BE2C (cell line): ENCODE measurements at places on chromosomes 2 and 18.

DNA sequence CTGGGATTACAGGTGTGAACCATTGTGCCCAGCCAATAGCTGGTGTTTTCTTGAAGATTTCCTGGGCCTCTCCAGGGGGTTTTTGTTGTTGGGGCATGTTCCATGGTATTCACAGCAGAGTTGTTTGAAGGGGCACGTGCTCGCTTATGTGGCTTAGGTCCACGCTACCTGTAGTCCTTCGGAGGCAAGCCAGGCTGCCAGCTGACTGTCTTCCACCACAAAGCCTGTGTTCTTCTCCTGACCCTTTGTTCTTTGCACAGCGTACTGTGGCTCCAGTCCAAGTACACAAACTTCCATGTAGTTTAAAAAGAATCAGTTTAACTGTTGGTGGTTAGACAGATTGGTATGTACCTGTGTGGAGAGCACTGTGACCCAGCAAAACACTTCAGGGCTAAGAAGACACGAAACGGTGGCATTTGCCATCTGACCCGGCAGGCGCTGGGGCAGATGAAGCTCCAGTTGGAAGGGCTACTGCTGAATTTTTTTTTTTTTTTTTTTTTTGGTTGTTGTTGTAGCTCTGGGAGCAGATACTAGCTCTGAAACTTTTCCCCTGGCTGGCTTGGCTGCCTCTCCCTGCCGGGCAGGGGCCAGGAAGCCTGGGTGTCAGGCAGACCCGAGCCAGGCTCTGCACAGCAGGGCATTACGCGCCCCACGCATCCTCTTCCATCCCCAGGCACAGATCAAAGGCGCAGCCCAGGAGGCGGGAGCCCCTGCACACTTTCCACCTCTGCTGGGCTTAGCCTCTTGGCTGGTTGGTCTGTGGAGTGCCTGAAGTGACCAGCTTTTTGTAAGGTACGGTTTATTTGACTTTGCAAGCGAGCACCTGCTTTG is 5.7 kb downstream of the GREB1 start:
- DNase-seq, result peak; percentile 42

DNA sequence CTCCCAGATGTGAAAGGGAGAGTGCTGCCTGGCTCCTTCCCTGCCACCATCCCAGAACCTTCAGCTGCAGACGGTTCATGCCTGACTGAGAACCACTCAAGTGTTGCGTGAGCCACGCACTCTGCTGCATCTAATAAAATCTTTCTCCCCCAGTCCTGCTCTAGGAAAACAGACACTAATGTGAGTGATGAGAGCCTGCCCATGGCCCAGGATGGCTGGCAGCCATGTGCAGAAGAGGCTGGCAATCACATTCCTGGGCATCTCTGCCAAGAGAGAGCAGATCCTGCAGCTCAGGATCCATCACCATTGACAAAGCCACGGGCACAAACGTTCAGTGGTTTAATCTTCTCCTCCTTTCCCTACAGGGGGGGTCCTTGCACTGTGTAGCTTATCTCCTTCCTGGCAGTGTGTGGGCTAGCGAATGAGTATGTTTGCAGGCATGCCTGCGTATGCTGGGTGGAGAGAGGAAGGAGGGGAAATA is 477.5 kb downstream of the SLC4A3 start:
- DNase-seq, result no peak

DNA sequence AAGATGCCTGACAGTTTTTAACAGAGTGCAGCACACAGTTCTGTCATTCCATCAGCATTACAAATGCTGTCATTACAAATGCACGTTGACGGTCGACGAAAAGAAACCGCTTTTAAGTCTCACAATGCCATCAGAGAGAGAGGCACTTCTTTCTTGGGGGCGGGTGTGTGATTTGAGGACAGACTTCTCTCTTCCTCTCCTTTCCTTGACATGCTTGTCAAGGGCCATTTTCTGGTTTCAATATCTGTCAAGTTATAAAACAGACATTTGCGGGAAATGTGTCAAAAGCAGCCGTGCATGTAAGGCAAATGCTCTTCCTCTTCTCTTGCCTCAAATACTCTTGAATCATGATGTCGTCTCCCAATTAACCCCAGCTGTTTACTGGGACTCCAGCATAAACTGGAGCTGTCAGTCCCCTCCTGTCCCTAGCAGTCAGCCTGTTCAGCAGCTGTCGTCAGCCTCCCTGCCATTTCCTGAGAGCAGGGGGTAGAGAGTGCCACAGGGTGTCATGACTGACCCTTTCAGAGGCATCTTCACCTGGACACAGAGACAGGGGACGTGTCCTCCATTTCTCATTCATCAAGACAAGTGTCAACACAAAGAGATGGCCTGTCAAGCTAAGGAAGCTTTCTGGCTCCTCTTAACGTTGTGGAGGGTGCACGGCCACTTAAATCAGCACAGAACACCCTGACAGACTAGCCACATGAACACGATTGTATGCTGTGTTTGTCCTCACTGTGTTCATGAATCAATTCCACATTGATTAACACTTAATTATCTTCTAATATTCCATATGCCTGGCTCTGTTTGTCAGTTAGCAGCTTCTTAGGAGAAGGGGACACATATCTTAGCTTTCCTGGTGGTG is 305.4 kb upstream of the RAB6C start:
- DNase-seq, result no peak

DNA sequence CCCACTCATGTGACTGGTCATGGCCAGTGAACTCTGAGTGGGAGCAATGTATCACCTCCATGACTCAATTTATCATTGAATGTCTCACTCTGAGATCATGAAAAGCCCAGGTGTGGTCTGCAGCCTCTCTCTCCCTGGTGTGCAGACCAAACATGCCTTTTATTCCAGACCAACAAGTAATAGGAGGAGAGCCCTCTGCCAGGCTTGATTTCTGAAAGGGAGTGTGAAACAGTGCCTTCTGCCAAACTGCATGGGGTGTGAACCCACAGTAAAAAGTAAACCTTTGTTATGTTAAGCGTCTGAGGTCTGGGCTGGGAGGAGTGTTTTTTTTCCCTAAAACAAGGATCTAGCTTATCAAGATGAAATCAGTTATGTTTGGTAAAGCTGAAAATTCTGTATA is 601.2 kb downstream of the ADCYAP1 start:
- no peak for DNase-seq

DNA sequence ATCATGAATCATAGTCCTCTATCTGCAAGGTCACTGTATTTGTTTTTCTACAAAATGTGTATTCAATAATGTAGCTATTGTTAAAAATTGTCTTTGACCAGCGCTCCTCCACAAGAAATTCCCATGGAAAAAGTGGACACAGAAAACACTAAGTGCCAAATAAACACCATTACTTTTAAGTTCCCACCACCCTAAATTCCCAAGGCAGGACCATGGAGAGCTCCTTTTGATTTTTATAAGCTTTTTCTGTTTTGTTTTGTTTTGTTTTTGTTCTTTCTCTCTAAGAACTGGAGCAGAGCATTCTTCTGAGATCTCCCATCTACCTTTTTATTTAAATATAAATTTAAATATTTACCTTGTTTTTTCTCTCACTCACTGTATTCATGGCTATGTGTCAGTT is 44.5 kb downstream of the LRATD1 start:
- no peak for DNase-seq

- DNase-seq, result no peak
Measured at GRCh38 chr2:200469708-200470211, 40.1 kb downstream of the KCTD18 start.

DNA sequence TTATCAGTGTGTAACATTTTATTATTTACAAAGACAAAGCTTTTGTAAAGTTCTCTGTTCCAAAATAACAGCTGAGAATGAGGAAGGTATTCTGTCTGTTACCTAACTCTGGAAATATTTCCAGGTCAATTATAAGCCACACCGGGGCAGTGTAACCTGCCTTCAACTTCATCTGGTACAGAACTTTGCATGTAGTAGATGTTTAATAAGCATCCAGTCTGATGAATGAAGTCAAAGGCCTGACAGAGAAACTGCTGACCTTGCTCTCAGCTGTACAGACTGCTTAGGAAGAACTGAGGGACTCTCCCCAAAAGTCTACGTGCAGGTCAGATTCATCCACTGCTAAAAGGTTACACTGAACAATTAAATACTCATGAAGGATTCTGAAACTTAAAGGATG is 43.3 kb downstream of the WDFY1 start:
- no peak for DNase-seq

- DNase-seq, result no peak
Measured at GRCh38 chr18:2723207-2723606, 67.7 kb downstream of the SMCHD1 start.

DNA sequence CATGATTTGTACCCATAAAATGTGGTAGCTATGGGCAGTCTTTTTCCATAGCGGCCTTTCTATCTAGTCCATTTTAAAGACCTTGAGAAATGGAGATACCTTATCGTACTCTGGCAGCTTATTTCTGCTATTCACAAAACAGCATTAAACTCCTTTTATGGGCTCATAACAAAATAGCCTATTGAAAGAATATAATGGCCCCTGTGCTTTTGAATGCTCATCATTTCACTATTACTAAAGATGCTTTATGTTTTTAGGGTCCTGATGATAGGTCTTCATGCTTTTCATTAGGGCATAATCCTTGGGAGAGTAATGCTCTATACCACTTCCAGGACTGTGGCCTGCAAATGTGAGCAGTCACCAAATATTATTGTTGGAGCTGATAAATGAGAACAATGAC is 7.3 kb upstream of the TMEM178A start:
- DNase-seq, result no peak

DNA sequence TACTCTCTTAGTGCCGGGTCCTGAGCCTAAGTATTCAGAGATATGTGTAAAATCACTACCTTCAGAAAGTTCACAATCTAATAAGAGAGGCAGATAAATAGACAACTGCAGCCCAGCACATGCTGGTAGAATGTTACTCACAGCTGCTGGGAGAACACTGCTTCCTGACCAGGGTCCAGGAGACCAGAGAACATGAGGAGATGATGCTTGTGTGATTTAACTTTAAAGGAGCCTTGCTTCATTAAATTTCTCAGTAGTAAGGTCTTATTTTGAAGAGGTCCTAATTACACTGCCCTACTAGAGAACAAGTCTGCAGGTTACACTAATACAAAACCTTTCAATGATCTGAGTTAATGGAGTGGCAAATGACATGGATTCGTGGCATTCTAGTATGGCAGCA is 209.9 kb upstream of the TRIB2 start:
- DNase-seq, result no peak
